NB4 (cell line): ENCODE measurements at places on chromosomes 12 and 14.

GRCh38 chr14:32370714-32371113, 41.6 kb downstream of the AKAP6 start:
- DNase-seq, result no peak

- DNase-seq, result no peak
Measured at GRCh38 chr12:32987512-32987911, 90.9 kb upstream of the PKP2 start.

DNA sequence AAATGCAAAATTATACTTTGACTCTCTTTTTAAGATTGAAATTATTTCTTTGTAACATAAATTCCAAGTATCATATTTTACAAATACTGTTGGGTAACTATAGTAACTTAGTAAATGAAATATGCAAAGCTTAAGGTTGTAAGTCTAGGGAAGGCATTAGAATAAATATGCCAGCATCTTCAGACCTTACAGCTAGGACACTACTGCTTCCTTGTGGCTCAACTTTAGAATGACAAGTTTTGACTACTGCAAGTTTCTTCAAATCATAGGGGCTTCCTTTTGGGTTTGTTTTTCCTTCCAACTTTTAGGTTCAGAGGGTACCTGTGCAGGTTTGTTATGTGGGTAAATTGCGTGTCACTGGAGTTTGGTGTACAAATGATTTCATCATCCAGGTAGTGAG, 17.7 kb upstream of the ANP32D start:
- peak; percentile 45 for DNase-seq

- DNase-seq, result no peak
Measured at GRCh38 chr12:41223600-41223999, 35.5 kb downstream of the PDZRN4 start.

DNA sequence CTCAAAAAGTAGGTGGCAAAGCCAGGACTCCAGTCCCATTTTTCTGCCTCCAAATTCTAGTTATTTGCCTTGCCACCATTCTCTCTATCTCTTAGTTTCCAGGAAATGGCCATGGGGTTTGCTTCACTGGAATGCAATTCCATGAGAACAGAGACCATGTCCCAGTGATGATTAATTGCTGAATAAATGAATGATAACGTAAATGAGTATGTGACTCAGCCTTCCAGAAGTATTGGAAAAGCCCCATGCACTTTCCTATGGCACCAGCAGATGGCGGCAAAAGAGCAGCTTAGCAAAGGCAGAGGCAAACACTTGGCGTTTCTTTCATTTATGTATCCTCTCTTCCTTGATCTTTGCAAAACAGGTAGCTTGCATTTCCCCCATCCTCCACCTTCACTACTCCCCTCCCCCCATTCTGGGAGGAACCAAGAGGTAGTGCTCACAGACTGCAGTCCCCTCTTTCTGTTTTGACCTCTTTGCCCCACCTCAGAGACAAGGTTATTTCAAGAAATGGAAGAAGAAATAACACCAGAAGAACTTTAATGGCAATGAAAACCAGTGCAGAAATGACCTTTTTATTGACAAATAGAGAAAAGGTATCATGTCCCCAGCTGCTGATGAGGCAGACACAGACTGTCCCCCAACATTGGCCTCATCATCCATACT, 21.3 kb downstream of the TBX3 start:
- peak; percentile 72 for DNase-seq

GRCh38 chr14:78220273-78220672, 50.1 kb downstream of the NRXN3 start:
- DNase-seq, result no peak

DNA sequence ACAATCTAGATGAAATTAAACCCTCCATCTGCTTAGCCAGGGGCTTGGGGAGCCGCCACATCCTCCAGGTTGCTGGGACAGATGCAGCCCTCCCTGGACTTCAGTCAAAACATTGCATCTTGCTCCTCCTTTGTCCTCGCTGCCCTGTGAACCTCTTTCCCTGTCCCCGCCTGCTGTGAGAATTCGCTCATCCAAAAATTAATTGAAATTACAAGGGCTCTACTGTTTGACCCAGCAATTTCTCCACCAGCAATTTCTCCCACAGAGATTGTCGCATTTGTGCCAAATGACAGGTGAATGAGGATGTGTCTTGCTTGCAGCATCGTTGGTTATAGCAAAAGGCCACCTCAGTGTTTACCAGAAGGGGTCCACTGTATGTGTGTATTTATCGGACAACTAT, 5.0 kb upstream of the POP5 start:
- DNase-seq, result no peak

GRCh38 chr12:109475121-109475520, 2.0 kb downstream of the KCTD10 start:
- no peak for DNase-seq

DNA sequence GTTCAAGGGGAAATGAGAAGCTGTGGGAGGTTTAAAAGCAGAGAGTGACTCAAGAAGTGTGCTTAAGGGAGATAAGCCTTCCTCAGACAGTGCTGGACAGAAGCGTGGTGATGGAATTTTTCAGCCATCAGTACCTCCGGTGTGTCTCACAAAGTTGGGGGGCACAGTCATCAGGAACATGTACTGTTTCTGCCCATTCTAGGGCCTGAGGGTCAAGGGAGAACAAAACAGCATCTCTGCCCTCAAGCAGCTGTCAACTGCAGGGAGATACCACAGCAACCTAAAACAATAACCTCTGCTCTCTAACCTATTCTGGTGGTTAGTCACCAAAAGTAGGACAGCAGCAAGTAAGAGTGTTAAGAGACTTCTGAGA, 2.0 kb upstream of the STON2 start:
- peak; percentile 37 for DNase-seq

GRCh38 chr12:27537855-27538675, 14.1 kb downstream of the PPFIBP1 start:
- DNase-seq, result no peak

DNA sequence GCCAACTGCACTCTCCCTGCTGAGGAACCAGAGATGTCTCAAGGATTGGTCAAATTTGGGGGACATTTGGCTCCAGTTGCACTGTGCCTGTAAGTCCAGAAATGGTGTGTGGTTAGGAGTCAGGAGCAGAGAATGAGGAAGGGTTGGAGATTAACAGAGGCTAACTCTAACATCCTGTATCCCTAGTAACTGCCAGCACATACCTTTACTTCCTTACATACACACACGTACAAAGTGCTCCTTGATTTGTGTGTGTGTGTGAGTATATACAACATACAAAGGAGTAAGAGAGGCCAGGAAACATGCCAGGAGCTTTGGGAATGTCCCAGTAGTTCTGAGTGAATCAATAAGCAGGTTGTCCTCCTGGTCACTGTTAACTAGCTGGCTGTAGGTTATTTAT, 39.8 kb upstream of the NRXN3 start:
- DNase-seq, result no peak

DNA sequence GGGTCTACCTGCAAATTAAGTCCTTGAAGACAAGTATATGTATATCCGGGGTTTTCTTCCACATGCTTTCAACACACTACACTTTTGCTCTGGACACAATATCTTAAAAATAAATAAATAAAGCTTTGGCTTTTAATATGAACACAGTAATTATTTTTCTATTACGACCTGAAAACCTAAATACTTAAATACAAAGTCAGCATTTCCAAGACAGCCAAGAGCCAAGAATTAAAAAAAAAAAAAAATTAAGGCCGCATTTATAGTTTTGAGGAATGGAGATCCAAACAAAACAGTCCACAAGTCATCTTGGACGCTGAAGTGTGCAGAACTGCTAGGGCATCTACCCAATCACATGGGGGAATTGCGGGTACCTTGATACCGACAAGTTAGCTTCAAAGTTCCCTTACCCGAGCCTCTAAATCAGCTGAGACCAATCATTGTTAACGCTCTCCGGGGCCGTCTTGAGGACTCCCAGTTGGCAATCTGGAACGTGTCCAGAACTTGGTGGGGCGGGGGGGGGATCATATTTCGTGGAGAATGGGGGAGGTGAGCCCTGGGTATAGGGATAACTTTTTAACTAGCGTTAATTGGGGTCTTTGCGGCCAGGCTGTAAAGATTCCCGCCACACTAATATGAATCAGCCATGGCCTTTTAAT, 731 bp upstream of the PCNX4 start:
- peak; percentile 61 for DNase-seq

- DNase-seq, result no peak
Measured at GRCh38 chr12:100399095-100399494, 42.2 kb downstream of the SLC17A8 start.

- DNase-seq, result peak; percentile 79
Measured at GRCh38 chr12:8078398-8078797, 3.7 kb upstream of the NECAP1 start.

- DNase-seq, result no peak
Measured at GRCh38 chr14:68692916-68693771, 99.7 kb downstream of the ZFP36L1 start.

- DNase-seq, result no peak
Measured at GRCh38 chr14:98160901-98161300, 1111.1 kb downstream of the BCL11B start.

DNA sequence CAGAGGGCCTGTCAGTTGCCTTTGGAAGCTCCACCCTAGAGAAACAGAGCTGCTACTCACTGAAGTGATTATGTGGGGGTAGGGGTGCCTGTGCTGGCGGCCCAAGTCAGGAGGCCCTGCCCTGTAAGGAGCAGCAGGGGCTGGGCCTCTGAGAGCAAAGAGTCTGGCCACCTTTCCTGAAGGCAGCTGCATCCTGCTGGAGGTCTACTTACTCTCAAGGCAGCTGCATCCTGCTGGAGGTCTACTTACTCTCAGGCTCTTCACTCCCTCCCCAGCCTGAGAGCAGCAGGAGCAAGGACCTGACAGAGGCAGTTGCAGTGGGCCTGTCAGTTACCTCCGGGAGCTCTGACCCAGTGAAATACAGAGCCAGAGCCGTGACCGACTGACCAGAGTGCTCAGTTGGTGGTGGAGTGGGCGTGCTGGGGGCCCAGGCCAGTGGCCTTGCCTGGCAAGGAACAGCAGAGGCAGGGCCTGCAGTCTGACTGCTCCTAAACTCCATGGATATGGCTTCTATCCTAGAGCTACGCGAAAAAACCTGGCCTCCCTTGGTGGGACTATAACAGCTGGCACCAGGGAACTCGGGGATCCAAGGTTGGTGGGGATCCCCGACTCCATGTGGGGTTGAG, 32.3 kb downstream of the RAD51B start:
- DNase-seq, result no peak

DNA sequence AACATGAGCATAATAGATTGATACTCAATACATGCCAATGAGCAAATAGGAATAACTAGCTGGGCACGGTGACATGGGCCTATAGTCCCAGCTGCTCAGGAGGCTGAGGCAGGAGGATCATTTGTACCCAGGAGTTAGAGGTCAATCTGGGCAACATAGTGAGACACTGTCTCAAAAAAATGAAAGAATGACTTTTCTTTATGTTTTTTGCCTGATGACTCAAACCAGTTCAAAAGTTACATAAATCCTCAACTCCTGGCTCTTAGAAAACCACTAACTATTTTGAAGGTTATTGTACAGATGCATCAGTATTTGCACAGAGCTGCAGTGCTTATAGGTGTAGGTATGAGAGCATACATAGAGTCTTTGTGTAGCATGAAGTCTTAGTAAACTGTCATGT, 219.2 kb upstream of the RGS6 start:
- no peak for DNase-seq

- peak; percentile 40 for DNase-seq
Measured at GRCh38 chr12:117724543-117724942, 244.2 kb downstream of the KSR2 start.
